ENCODE measurements at places on chromosomes 3 and 15.

- no peak for DNase-seq
These were observed 43.9 kb downstream of the PPCDC start for GRCh38 chr15:75067123-75067830.

DNA sequence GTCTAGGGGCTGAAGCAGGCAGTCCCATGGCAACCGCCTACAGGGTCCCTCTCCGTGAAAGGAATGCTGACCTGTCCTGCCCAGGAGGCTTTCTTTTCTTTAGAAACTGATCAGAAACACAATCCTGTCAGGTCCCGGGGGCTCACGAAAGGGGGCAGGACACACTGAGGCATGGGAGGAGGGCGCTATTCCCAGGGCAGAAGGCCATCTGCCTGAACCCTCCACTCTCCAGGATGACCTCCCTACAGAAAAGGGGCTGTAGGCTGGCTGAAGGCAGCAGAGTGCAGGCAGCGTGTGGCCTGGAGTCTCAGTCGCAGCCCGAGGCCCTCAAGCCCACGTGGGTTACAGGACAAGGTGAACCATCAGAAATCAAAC is 18.4 kb upstream of the LRRK1 start:
- no peak for DNase-seq

DNA sequence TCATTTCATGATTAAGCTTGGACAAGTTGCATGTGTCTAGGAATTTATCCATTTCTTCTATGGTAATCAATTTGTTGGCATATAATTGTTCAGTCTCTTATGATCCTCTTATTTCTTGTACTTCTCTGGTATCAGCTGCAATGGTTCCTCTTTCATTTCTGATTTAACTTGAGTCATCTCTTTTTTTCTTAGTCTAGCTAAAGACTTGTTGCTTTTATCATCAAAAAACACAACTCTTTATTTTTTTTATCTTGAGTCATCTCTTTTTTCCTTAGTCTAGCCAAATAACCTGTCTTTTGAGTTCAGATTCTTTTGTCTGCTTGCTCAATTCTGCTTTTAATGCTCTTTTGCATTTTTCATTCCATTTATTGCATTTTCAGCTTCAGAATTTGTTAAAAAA is 37.3 kb downstream of the UBE3A start:
- DNase-seq = no peak

DNA sequence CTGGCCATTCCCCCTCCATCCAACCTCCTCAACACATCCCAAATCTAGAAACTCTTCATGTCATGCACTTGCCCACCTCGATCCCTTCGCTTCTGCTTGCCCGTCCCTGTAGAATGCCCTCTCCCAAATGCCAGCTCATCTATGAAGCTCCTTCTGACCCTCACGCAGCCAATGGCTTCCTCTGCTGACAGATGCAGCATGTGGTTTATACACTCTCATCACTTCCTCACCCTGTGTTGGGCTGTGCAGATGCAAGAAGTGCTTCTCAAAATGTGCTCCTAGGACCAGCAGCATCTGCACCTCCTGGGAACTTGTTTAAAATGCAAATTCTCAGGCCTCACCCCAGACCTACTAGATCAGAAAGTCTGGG is 51.7 kb downstream of the SEMA5B start:
- DNase-seq = no peak

DNA sequence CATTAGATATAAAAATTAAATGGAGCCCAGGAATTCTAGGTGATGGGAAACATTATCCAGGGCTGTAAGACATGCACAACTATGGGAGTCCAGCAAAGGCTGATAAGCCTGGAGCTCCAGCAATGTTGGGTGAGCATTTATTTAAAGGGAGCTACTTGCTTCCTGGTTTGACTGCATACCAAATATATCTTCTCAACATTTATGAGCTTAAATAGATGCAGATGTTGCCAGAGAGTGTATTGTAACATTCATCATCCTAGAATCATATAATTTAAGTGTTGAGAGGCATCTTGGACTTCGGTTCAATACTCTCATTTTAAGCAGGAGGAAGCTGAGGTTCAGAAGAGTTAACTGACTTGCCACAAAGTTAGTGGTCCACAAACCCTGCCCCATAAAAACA is 12.2 kb upstream of the POLR2M start:
- no peak for DNase-seq

GRCh38 chr3:42683875-42684598 is 1.3 kb upstream of the KLHL40 start:
- DNase-seq = no peak

DNA sequence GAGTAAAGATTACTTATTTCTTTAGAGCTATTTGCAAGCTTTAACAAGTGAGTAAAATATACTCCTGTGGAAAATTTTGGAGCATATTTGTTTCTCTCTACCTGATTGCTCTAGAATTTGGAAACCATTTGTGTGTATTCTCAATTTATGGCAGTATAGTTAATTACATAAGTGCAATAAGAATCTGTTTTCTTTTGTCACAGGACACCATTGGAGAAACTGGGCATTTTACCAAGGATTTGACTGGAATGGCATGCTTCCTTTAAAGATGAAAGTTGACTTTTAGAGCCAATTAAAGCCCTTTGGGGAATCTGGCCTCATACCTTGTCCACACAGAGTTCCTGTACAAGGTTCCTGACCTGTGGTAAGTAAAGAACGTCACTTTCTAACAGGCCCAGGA is 38.4 kb downstream of the PAQR5 start:
- DNase-seq = no peak

DNA sequence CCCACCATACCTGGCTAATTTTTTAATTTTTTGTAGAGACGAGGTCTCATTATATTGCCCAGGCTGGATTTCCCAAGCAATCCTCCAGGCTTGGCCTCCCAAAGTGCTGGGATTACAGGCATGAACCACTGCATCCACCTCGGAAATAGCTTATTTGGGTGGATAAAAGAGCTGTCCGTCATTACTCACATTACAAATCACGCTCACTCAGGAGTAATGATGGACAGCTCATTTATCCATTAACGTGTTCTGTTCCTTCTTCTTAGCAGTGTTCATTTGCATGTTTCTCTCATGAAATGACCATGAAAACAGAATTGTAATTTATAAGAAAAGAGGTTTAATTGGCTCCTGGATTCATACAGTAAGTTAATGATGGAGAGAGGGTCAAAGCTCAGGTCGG is 9.8 kb downstream of the SV2B start:
- no peak for DNase-seq
